ENCODE measurements at places on chromosomes 3 and 15. TPM values are rescaled to one million over a fixed set of nuclear protein-coding genes. Genes with fewer than 3 reads are reported as not detected.

DNA sequence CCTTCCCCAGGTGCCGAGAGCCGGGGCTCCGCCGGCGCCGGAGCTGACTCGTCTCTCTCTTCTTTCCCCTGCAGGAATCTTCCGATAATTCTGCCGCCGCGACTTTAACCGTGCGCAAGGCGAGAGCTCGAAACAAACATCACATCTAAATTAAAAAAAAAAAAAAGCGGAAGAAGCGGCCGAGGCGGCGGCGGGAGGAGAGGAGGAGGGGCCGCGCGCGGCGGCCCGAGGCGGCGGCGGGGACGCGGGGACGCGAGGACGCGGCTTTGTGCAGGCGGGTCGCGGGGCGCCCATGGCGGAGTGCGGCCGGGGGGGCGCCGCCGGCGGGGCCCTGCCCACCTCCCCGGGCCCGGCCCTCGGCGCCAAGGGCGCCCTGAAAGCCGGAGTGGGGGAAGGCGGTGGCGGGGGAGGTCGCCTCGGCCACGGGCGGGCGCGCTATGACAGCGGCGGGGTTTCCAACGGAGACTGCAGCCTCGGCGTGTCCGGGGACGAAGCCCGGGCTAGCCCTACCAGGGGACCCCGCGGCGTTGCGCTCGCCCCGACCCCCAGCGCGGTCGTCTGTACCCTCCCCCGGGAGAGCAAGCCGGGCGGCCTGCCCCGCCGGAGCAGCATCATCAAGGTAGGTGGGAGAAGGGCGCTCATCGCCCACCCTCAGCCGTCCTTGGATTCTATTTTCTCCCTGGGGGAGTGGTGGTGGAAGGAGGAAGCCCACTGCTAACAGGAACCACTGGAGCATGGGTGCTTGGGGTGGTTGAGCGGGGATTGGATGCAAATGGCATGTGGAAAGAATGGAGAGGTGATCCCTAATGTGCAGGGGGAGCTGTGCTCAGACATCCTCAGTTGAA, at the start of gene PLCL2:
TSS of gene PLCL2 (plus strand) at position 208 of the 845 bp plus-strand sequence. CDS start at position 293, 85 bp downstream.
- peak within 1 kb of the TSS; percentile 86 for H3K4me3 ChIP-seq
- H3K27me3 ChIP-seq: no peaks in the 10 kb centered on the region
- H3K36me3 ChIP-seq: no peaks in the 10 kb centered on the region
- H3K27ac ChIP-seq: peak within 1 kb of the TSS; percentile 97
- DNase-seq: peak; percentile 93

- DNase-seq: peak; percentile 71
- no peak overlapping the region for H3K4me3 ChIP-seq
- no peaks in the 10 kb centered on the region for H3K4me1 ChIP-seq
- no peak overlapping the region for H3K27ac ChIP-seq
Observed at GRCh38 chr15:48617619-48618018, 27.9 kb downstream of the FBN1 start.

- no peak overlapping the region for H3K4me3 ChIP-seq
- no peaks in the 10 kb centered on the region for H3K27me3 ChIP-seq
- H3K27ac ChIP-seq: no peak overlapping the region
- DNase-seq: no peak
Observed at GRCh38 chr3:28923994-28924393, 356.9 kb upstream of the RBMS3 start.

DNA sequence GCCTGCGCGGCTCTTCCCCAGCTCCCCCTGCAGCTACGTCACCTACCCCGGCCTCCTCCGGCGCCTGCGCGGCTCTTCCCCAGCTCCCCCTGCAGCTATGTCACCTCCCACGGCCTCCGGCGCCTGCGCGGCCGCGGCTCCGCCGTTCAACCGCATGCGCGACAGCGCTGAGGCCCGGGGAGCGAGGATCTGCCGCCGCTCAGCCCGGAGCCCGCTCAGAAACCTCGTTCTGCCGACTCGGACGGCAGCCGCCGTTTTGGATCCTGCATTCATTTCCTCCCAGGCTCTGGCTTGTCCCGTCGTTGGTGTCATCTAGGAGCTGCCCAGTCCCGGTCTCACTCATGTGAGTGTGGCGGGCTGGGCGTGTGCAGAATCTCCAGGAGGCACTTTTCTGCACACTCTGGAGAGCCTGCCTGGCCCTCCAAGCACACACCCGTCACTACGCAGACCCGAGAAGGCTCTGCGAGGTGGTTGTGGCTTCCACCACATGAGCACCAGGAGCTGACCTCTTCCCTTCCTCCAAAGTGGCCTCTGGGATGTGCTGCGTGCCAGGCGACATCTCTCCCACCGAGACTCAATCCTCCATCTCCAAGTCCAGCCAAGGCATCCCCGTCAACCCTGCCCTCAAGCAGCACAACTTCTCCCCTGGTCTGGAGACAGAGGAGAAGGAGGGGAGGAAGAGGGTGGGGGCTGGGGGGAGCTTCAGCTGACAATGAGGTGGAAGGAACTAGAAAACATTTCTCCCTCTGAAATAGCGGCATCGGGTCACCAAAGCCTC, 165.3 kb downstream of the CHSY1 start:
- no peak overlapping the region for H3K27ac ChIP-seq
- H3K36me3 ChIP-seq: no peaks in the 10 kb centered on the region
- peak; percentile 71 for DNase-seq
- peaks cover 5% of the 10 kb centered on the region for H3K27me3 ChIP-seq

DNA sequence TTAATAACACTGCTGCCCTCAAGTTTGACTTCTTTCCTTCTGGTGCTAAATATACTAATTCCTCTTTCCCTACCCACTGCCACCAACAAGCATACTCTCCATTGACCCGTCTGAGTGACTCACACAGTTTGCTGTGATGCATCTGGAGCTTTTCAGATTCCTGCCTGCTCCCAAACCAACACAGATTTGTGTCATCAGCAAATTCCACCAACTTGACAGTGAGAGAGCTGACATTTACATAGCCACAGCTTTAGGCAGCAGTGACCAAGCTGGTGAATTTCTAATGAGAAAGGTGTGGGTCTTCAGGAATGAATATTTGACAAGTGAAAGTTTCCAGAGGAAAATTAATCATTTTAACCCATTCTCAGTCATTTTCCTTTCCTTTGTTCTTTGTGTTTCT, 96.5 kb upstream of the PRICKLE2 start:
- H3K27ac ChIP-seq: peak overlapping the region; percentile 52
- no peak for DNase-seq
- no peak overlapping the region for H3K4me3 ChIP-seq
- H3K27me3 ChIP-seq: no peaks in the 10 kb centered on the region
- H3K36me3 ChIP-seq: no peaks in the 10 kb centered on the region

GRCh38 chr3:170323331-170323730, 34.2 kb upstream of the SKIL start:
- no peak for DNase-seq
- H3K27me3 ChIP-seq: no peaks in the 10 kb centered on the region
- H3K4me3 ChIP-seq: no peak overlapping the region
- no peaks in the 10 kb centered on the region for H3K4me1 ChIP-seq

- H3K4me1 ChIP-seq: no peaks in the 10 kb centered on the region
- DNase-seq: peak; percentile 58
- H3K27ac ChIP-seq: no peak overlapping the region
- H3K4me3 ChIP-seq: no peak overlapping the region
Observed at GRCh38 chr3:139260041-139260486, 83.8 kb upstream of the MRPS22 start.

DNA sequence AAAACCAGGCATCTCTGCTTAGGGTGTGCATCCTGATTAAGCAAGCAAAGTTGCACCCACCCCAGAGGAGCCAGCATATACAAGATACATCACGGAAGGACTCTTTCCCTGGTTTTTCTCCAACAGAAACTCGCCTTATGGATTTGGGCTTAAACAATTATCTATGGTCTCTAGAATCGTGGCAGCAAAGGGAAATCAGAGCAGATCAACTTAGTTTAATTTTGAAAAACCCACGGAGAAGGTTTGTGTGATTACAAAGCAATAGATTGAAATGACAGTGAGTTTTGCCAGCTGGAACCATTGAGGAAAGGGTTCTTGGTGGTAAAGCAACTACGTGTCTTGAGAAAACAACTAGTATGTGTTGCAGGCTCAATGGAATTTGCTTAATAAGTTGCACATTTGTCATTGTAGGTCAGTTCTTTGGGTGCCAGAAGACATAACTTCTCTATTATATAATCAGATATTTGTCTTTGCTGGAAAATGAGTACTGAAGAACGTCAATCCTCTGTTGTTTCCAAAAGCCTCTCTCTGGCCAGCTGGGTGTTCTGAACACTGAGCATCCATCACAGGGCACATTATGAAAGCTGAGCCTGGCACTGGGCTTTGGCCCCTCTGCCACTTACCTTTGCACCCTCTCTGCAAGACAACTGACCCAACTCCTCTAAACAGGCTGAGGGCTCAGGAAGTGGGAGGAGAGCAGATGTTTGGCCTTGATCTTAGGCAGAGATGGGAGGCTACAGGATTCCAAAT, 75.7 kb upstream of the FBN1 start:
- DNase-seq: no peak
- no peak overlapping the region for H3K4me3 ChIP-seq
- H3K4me1 ChIP-seq: no peaks in the 10 kb centered on the region
- no peaks in the 10 kb centered on the region for H3K36me3 ChIP-seq
- no peaks in the 10 kb centered on the region for H3K27me3 ChIP-seq
- H3K27ac ChIP-seq: no peak overlapping the region

DNA sequence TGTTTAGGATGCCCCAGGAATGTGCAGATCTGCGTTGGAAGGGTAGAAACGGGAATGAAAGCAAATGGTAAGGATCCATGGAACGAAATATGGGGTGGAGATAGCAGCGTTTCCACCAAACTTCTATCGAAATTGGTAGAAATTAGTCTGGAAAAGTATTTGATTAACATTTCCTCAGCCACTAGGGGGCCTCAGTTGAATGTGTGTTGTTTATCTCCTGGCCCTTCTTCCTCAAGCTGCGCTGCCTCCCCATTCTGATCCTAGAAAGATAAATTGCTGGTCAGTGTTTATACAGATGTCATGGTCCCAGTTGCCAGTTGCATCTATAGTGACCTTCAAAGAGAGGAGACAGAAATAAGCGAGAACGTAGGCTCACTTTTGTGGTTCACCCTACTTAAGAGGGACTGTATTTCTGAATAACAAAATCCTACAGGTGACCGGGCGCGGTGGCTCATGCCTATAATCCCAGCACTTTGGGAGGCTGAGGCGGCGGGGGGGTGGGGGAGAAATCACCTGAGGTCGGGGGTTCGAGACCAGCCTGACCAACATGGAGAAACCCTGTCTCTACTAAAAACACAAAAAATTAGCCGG, 457.1 kb downstream of the SQOR start:
- no peaks in the 10 kb centered on the region for H3K27me3 ChIP-seq
- no peak overlapping the region for H3K4me3 ChIP-seq
- DNase-seq: no peak
- H3K4me1 ChIP-seq: no peaks in the 10 kb centered on the region

- H3K27ac ChIP-seq: no peak overlapping the region
- no peaks in the 10 kb centered on the region for H3K36me3 ChIP-seq
Observed at GRCh38 chr15:39511000-39511915, 69.6 kb upstream of the THBS1 start.

Gene SH2D7
- total RNA-seq: not detected

Gene CP
- total RNA-seq: 101 TPM

Gene SLC24A5
- total RNA-seq: not detected

Gene ZNF385D
- total RNA-seq: 0.98 TPM

Gene PAK2
- 113 TPM for total RNA-seq

All from spleen (tissue), 13 donors.